HuH-7 (cell line): ENCODE measurements at places on chromosomes 11 and 22.

DNA sequence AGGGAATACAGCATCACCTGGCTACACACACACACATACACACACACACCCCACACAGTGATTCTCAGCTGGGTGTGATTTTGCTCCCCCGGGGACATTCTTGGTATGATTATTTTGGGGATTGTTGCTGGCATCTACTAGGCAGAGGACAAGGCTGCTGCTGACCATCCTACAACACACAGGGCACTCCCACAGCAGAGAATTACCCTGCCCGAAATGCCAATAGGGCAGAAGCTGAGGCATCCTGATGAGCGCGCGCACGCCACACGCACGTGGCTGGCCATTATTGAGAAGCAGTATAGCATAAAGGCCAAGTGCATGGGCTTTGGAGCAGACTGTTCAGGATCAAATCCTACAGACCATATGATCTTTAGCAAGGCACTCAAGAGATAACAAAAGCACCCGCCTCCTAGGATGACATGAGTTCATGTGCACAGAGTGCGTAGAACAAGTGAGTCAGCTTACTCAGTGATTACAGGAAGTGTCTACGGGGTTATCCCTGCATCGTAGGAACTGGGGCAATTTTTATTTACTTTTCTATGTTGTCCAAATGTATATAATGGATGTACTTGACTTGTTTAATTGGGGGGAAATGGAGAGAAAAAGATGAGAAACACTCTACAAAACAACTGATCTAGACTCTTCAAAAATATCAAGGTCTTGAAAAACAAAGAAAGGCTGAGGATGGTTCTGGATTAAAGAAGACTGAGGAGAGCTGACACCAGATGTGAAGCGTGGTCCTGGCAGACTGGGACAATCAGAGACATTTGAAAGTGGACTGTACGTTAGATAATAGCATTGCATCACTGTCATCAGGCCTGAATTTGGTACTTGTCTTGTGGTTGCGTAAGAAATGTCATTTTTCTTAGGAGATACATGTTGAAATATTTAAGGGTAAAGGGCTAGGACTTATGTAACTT, 7.2 kb upstream of the EHD1 start:
- DNase-seq: no peak

DNA sequence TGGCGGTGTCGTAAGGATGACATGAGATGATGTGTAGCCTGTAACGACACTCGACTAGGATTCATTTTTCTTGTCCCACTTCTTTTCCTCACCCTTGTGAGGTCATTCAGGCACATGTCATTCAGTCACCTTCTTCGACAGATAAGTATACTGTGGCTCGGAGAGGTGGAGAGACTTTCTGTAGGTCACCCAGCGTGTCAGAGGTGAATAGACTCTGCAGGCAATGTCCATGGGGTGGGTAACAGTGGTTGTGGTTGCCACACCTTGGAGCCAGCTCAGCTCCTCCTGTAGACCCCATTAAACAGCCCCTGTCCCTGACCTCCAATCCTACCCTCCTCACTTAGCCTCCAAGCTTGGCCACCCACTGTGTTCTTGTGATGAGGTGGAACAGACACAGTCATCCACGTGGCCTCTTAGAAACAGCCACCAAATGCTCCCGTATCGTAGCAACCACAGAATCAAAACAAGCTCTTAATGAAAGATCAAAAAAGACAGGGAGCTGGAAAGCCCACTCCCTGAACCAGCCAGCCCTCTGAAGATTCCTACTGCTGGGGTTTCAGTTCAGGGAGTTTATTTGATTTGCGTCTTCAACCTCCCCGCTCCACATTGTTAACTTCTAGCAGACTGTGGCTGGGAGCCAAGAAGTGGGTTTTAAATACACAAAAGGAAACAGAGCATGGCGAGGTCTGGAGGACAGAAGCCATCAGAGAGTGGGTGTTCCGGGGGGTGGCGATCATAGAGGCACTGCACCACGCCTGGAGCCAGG, 89.0 kb upstream of the GRK3 start:
- no peak for DNase-seq

GRCh38 chr11:70352100-70352499, 46.2 kb upstream of the CTTN start:
- DNase-seq: no peak

DNA sequence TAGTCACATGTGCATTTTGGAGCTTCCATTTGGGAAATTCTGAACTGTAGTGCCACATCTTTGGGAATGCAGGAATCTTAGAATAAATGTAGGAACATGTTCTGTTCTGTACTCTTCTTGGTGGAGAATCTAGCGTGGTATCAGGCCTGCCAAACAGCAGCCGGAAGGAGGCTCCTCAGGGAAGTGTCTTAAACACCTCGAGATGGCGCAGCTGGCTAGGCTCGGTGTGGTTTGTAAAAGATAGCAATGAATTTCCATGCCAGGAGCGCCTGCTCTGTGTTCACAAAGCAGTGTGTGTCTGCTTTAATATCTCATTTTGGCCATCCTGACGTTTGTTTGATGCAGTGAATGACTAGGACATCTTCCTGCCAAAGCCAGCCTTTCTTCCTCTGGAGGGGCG, 145.1 kb downstream of the ATXN10 start:
- no peak for DNase-seq

GRCh38 chr22:23068832-23069385, 1.4 kb upstream of the GNAZ start:
- DNase-seq: no peak

GRCh38 chr11:66509131-66509561, 1.3 kb upstream of the BBS1 start:
- DNase-seq: no peak

GRCh38 chr11:11980200-11980599, 28.2 kb downstream of the DKK3 start:
- no peak for DNase-seq

- DNase-seq: no peak
These were observed 37.6 kb downstream of the TRMU start for GRCh38 chr22:46373159-46373558.

DNA sequence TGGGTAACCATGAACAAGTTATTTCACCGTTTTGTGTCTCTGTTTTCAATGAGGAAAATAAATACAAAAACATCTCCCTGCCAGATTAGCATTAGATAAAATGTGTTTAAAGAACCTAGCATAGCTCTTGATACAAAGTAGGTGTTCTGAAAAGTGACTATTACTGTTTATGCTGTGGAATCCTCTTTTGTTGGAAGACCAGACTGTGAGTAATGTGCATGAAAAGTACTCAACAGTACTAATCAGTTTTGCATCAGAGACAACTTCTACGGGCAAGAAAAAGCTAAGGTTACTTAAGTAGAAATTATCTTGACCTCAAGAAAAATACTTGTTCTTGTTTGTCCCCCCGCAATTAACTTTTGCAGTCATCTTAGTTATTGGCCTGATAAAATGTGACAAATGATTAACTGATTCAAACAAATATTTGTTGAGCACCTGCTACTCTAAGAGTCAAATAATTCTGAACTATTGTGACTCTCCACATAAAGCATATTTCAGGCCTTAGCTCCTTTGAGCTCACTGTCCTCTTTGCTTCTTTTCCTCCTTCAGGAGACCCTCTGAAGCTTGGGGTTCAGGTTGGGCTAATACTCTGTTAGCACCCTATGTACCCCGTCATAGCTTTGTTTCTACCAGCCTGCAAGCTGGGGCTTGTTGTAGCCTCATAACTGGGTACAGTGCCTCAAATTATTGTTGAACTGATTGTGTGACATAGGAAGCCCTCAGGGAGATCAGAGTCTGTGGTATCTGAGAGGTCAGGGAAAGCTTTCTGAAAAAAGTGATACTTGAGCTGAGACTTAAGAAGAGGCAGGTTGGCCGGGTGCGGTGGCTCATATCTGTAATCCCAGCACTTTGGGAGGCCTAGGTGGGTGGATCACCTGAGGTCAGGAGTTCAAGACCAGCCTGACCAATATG, 24.5 kb downstream of the DIXDC1 start:
- no peak for DNase-seq

DNA sequence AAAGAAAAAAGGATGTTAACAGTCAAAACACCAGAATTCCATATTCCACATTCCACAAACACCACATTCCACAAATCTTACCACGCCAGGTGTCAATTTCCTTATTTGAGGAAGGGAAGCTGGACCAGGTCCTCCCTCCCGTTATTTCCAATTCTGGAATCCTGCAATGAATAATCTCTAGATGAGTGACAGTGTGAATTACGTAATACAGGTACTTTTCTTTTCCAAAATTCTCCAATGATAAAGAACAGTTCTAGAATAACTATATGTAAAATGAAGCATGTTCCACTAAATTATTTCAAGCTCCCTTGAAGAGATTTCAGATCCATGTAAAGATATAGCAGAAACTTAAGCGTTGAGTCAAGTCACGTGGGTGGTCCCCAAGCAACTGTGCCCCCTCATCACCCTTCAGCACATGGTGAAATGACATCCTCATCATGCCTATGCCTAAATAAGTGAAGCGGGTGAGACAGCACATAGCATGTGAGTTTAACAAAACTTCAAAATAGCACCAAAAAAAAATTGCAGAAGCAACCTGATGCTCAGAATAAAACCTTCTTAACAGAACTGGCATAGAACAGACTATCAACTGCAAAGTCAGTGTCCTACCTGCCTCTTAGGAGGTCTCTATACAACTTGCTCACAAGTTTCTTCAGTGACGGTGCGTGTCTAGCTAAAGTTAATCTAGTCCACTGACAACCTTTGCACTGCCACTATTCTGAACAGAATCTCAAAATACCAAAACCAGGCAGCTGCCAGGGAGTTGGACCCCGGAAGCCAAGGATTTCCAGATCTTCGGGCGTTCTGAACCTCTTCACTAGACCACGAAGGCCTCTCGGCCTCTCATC, 876 bp downstream of the NFRKB start:
- DNase-seq: no peak

- no peak for DNase-seq
These were observed 552.4 kb upstream of the ANO5 start for GRCh38 chr11:21640491-21640890.

DNA sequence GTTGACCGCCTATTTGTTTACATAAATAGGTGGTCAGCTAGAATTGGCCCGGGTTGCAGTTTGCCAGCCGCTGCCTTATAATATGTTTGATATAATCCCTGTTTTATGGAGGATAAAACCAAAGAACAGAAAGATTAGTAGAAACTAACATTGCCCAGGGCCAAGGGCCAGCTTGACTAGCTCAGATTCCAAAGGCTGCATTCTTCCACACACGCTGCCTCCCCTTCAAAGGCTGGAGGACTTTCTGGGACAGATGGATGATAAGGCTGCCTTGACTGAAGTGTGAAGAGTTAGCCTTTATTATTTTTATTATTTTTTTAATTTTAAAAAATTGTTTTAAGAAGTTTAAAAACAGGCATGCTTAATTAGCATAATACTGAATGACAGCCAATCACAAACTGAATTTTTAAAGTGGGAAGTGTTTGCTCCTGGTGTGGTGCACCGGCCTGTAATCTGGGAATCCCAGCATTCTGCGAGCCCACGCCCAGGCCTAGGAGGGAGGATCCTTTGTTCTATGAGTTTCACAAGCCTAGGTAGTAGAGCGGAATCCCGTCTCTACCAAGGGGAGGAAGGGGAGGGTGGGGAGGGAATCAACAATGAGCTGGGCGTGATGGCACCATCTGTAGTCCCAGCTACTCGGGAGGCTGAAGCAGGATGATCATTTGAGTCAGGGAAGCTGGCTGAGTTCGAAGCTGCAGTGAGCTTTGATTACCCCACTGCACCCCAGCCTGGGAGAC, 114.9 kb downstream of the NAV2 start:
- no peak for DNase-seq

DNA sequence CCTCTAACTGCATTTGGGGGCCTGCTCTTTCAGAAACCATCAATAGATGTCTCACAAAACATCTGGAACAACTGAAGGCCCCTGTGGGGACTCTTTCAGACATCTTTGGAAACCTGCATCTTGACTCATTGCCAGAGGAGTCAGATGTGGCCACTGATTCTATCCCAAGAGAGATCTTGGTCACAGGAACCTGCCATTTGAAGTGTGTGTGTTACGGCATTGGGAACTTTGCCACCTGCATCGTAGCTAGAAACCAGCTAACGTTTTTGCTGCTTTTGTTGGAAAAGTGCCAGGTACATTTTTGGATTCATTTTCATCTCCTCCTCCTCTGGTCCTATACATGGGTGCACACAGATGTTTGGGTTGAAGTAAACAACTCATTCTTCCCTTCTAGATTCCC, 4.3 kb downstream of the SRRD start:
- no peak for DNase-seq

- DNase-seq: no peak
These were observed 142.4 kb downstream of the CACNA1I start for GRCh38 chr22:39712751-39713525.

DNA sequence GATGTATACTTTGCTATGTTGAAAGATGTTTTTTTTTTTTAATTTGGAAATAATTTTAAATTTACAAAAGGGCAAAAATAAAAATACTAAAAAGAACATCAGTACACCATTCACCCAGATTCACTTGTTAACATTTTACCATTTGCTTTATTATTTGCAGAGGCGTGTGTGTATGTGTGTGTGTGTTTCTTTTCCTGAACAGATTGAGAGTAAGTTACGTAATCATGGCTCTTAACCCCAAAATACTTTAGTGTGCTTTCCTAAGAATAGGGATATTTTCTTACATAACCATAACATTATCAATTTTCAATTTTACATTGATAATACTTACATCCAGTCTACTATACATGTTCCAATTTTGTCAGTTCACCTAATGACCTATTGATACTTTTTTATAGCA, 91.5 kb upstream of the HORMAD2 start:
- no peak for DNase-seq

DNA sequence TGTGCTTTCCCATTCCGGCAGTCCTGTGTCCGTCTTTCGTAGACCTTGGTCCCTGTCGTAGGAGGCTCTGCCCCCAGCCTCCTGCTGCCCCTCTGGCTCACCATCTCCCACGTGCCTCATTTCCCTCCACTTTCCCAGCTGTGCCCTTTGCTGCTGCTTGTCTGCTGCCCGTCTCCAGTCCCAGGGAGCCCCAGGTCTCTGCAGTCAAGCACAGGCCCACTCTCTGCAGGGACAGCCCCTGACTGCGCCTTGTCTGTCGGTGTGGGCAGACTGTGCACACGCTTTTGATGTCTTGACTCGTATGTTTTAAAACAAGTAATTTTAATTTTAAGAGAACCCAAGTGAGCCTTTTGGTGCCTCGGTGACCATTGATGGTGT, 12.4 kb downstream of the DGCR8 start:
- no peak for DNase-seq

GRCh38 chr11:103928802-103929161, 107.7 kb upstream of the DDI1 start:
- no peak for DNase-seq

DNA sequence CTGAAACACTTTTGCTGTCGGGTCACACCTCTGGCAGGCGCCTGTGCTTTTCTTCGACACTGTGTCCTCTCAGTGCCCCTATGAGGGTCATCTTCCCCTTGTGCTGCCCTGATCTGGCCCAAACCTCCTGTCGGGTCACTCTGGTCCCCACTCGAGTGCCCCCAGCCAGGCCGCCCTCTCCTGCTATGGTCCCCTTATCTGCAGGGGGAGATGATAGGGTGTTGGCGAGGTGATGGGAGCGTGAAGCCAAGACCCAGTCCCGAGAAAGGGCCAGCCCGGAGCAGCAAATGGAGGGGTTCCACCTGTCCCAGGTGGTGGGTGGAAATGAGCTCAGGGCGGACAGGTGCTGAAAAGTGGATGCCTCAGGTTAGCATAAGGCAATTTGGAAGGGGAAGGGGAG, 9.7 kb downstream of the NADSYN1 start:
- no peak for DNase-seq
